ENCODE measurements at places on chromosomes 12 and 14.

DNA sequence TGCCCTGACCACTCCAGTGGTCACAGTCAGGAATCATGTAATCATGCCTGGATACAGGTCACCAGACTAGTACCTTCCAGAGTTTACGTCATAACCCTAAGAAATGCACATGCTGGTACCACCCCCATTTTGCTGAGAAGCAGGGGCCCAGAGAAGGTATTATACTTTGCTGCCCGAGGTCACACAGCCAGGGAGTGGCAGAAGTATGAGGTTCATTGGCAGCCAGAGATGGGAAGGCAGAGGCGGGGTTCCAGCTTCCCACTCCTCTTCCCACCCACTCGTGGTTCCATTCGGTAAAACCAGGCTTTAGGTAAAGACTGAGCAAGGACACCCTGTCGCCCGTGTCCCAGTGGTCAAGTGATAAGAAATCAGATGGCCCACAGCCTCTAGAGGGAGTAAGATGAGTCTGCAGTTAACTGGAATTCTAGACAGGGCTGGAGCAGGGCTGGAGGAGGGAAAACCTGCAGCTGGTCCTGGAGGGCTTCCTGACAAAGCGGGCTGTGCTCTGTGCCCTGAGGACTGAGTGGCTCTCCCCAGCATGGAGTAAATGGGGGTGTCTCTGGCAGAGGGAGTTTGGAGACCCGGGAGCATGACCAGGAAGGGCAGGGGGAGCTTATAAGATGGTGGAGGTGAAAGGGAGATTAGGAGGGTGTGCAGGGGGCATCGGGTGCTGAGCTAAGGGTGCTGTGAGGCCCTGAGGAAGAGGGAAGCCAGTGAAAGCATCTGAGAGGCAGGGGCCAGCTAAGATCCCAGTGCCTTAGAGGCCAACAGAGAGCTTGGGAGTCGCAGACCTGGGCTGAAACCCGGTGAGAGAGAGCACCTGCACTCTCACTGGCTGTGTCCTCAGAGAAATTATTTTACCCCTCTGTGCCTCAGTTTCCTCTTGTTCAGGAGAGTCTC lies 5.7 kb downstream of the FAM222A start:
- DNase-seq = no peak

- DNase-seq = no peak
Observed at GRCh38 chr12:23352670-23353069, 596.8 kb downstream of the SOX5 start.

GRCh38 chr12:85155791-85156190 lies 119.6 kb downstream of the LRRIQ1 start:
- no peak for DNase-seq

- no peak for DNase-seq
Observed at GRCh38 chr14:34336501-34336900, 125.5 kb downstream of the SPTSSA start.

- no peak for DNase-seq
Observed at GRCh38 chr12:62642486-62642885, 175.9 kb downstream of the MON2 start.

DNA sequence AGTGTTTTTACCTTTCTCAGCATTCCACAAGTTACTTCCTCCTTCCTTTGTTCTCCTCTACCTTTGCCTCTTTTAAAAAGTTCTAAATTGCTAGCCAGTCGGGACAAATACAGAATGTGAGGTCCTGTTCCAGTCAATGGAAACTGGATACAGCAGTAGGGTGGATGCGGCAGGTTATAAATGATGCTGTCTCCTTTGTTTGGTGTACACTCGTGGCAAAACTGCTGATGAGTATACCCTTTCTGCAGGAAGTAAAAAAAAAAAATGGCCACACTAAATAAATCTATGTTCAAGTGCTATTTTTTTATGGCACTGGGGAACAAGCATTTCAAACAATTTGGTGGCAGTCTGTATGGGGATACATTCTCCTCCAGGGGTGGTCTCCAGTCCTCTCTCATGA lies 27.5 kb downstream of the KLRK1 start:
- no peak for DNase-seq

- DNase-seq = no peak
Observed at GRCh38 chr14:39827901-39828655, 395.8 kb upstream of the FBXO33 start.
